ENCODE measurements at places on chromosomes 12 and 14.

GRCh38 chr14:69687606-69688298, 76.4 kb downstream of the SUSD6 start:
- DNase-seq: no peak

DNA sequence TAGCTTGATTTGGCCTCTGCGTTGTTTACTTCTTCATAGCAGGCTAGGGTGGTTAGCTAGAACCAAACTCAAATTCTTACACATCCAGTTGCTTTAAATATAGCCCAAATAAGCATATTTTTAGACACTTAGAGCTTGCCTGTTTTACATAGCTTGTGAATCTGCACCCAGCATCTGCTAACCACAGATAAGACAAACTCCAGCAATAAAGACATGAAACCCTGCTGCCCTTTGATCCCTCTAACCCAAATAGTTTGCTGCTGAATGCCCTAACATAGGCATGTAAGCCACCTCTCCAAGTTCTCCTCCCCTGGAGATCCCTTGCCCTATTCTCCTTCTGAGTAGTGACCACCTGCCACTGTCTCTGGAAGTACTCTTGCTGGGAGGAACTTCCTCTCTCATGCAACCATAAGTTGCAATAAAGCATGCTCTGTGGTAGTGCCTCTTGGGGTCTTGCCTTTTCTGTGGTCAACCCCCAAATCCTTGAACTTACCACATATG, 185.6 kb downstream of the TMEM117 start:
- DNase-seq: no peak

DNA sequence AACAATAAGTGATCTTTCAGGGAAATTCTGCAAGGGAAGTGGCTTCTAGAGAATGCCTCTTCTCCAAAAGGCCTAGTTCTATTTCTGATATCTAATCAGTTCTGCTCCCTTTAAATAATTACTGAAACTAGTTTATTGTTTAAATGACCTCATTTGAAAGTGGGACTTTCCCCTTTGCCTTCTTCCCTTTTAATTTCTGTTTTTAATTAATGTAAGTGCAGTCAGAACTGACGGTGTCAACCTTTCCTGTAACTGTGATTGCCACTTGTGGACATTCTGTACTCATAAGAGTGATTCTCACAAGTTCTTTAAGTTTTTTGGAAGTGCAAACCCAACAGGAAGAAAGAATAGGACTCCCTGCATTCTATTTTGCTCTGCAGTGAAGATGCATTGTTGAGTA, 265.3 kb upstream of the PLEKHG7 start:
- no peak for DNase-seq

GRCh38 chr12:65449400-65449799, 170.9 kb downstream of the MSRB3 start:
- no peak for DNase-seq

DNA sequence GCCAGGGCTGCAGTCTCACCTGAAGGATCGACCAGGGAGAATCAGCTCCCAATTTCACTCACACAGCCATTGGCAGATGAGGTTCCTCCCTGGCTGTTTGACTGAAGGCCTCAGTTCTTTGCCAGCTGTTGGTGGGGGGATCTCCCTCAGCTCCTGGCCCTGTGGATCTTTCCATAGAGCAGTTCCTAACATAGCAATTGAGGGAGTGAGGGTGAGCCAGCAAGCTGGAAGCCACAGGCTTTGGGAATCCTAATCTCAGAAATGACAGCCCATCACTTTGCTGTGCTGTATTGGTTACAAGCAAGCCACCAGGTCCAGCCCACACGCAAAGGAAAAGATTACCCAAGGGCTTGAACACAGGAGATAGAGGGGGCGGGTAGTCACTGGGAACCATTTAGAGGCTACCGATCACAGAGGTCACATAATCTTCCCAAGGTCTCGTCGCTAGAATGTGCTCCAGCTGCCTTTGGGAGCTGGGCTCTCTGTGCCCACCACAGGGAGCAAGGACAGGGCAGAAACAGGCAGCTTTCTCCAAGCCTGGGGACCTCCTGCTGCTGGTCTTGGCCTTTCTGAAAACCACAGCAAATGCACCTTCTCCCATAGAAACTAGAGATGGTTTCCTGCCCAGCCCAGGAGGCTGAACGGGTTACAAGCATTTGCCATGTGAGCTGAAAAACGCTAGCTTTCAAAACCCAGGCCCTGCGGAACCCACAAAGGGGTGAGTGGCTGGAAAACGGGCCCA, 4.6 kb upstream of the OTUB2 start:
- DNase-seq: no peak

DNA sequence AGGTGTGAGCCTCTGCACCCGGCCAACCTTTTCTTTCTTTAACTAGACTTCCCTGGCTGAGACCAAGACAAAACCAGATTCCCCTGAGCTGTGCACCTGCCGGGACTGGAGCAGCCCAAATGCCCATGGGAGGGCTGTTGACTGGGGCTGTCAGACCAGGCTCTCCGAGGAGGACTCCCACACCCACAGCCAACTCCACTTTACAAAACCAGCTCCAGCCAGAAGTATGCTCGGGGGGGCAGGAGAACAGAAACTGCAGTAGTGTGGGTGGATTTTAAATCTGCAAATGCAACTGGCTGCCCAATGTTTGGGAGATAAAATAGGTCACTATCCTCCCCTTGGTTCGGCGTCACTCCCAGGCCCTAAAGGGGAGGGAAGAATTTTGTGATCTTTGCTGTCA, 78.5 kb downstream of the VCPKMT start:
- DNase-seq: no peak

DNA sequence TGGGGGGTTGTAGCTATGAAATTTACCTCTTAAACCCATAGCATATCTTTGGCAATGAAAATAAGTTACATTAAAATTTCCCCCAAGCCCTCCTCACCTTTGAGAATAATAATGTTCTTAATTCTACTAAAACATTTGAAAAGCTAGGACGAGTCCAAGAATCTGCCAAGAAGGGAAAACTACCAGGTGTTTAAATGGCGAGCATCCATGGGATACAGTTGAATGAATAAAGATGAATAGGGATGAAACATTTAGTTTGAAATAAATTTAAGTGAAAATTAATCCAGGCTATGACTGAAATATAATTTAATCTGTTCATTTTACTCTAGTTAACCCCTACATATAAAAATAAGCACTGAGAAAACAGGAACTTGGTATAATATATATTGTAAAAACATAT, 536.7 kb downstream of the FLRT2 start:
- DNase-seq: no peak

- DNase-seq: no peak
Observed at GRCh38 chr12:19055589-19055988, 73.9 kb upstream of the PLEKHA5 start.

GRCh38 chr14:96580566-96580965, 78.4 kb downstream of the PAPOLA start:
- no peak for DNase-seq
